Hair follicle dermal papilla cell (primary cell): ENCODE measurements at places on chromosomes 1 and 21. TPM values are rescaled to one million over a fixed set of nuclear protein-coding genes. Genes with fewer than 3 reads are reported as not detected.

PCP4L1 gene
- total RNA-seq: not detected in 2 replicates

SLAMF7 gene
- total RNA-seq: not detected in 2 replicates

C1orf141 gene
- total RNA-seq: not detected in 2 replicates

RNU1-1 gene
- under 0.01 TPM in 2 replicates for total RNA-seq

CRP gene
- not detected in 2 replicates for total RNA-seq

ATP6V1G3 gene
- not detected in 2 replicates for total RNA-seq

DNASE2B gene
- total RNA-seq: not detected in 2 replicates

PTPRC gene
- under 0.01 and 0.16 TPM in 2 replicates for total RNA-seq

PIGK gene
- 27.6 and 35.1 TPM in 2 replicates for total RNA-seq

MRAP gene
- total RNA-seq: not detected in 2 replicates

TEX38 gene
- total RNA-seq: not detected in 2 replicates

GNG4 gene
- under 0.01 TPM in 1 of 2 replicates, not detected in the other for total RNA-seq

SUCO gene
- 41.3 and 51.8 TPM in 2 replicates for total RNA-seq

IFNLR1 gene
- 0.32 and 0.36 TPM in 2 replicates for total RNA-seq

PRAMEF7 gene
- not detected in 2 replicates for total RNA-seq

DDAH1 gene
- 138 and 154 TPM in 2 replicates for total RNA-seq

RNU1-3 gene
- under 0.01 TPM in 2 replicates for total RNA-seq

C1orf74 gene
- total RNA-seq: 1.8 and 1.9 TPM in 2 replicates

SIM2 gene
- total RNA-seq: 0.24 and 7.3 TPM in 2 replicates

MAP1LC3C gene
- total RNA-seq: 0.16 and 0.61 TPM in 2 replicates

MACO1 gene
- 20.6 and 21.6 TPM in 2 replicates for total RNA-seq

ZNF593OS gene
- total RNA-seq: not detected in 2 replicates

APCS gene
- total RNA-seq: not detected in 2 replicates

KCNJ15 gene
- total RNA-seq: 1.3 and 1.9 TPM in 2 replicates

S100A8 gene
- not detected in 2 replicates for total RNA-seq

HTR1D gene
- total RNA-seq: not detected in 2 replicates

S100A1 gene
- not detected in 2 replicates for total RNA-seq

CYP2J2 gene
- total RNA-seq: 0.16 TPM in 1 of 2 replicates, not detected in the other

RXFP4 gene
- not detected in 2 replicates for total RNA-seq

MPL gene
- total RNA-seq: 0.65 TPM in 1 of 2 replicates, not detected in the other

ANGPTL3 gene
- under 0.01 and 0.12 TPM in 2 replicates for total RNA-seq

IL23R gene
- total RNA-seq: 0.24 TPM in 1 of 2 replicates, not detected in the other

LCE1A gene
- total RNA-seq: not detected in 2 replicates

RGS4 gene
- 8.3 and 11.3 TPM in 2 replicates for total RNA-seq

NUF2 gene
- total RNA-seq: 0.97 TPM in 2 replicates

FAM163A gene
- total RNA-seq: not detected in 2 replicates

LCE2B gene
- total RNA-seq: not detected in 2 replicates

ASB17 gene
- not detected in 2 replicates for total RNA-seq

COL16A1 gene
- total RNA-seq: 240 and 317 TPM in 2 replicates

SPATA6 gene
- total RNA-seq: 8.4 and 10.2 TPM in 2 replicates

CCDC30 gene
- total RNA-seq: 1.3 and 1.6 TPM in 2 replicates

GRIK1 gene
- total RNA-seq: 0.49 and 1.1 TPM in 2 replicates

KRTAP12-2 gene
- total RNA-seq: not detected in 2 replicates

F11R gene
- total RNA-seq: 2.1 and 3.6 TPM in 2 replicates

PHLDA3 gene
- total RNA-seq: 78.7 and 102 TPM in 2 replicates

ANGPTL1 gene
- total RNA-seq: 0.32 and 1.1 TPM in 2 replicates

NR1I3 gene
- not detected in 2 replicates for total RNA-seq

PLA2G2F gene
- not detected in 2 replicates for total RNA-seq

ORC1 gene
- total RNA-seq: 0.81 and 0.97 TPM in 2 replicates

SAMD13 gene
- total RNA-seq: 0.49 and 0.97 TPM in 2 replicates

CENPF gene
- 6.3 and 6.8 TPM in 2 replicates for total RNA-seq

TMCC2 gene
- 3.5 and 3.7 TPM in 2 replicates for total RNA-seq

OR2M3 gene
- under 0.01 and 0.12 TPM in 2 replicates for total RNA-seq

PM20D1 gene
- total RNA-seq: not detected in 2 replicates

IL24 gene
- total RNA-seq: 0.16 TPM in 1 of 2 replicates, not detected in the other

TFF3 gene
- total RNA-seq: not detected in 2 replicates
